SHP77 treated with DMSO at 0.1 percent for 48 hours (cell line): ENCODE measurements at places on chromosomes 7 and 10.
A peak's percentile ranks its signal among the peaks of the same experiment; 100 is the strongest.

- no peak for DNase-seq
Observed at GRCh38 chr10:132885451-132886210, 56.7 kb downstream of the CFAP46 start.

DNA sequence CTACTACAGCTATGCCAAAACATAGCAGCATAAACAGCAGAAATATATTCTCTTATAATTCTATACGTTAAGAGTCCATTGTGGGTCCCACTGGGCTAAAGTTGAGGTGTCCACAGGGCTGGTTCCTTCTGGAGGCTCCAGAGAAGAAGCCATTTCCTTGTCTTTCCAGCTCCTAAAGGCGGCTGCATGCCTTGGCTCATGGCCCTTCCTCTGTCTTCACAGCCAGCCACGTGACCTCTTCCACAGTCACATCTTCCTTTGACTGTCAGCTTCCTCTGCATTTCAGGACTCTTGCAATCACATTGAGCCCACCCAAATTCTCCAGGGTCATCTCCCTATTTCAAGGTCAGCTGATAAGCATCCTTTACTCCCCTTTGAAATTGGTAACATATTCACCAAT is 17.2 kb downstream of the NACAD start:
- DNase-seq: no peak

GRCh38 chr10:4243651-4244050 is 458.6 kb upstream of the KLF6 start:
- no peak for DNase-seq

GRCh38 chr10:111015181-111015580 is 61.6 kb upstream of the ADRA2A start:
- no peak for DNase-seq

DNA sequence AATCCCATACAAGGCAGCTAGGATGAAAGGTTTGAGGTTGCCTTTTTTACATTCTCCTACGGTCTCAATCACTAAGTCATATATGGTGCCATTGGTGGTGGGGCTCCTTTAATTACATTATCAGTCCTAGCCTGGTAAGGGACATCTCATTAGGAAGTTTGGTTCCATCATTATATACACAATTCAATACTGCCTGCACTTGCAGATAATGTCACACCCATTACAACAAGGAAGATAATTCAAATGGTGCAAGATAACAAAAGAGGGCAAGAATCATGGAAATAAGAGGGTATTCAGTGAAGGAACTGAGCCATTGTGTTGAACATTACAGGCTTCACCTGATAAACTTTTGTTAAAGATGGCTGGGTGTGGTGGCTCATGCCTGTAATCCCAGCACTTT is 1.7 kb upstream of the TMEM248 start:
- DNase-seq: no peak

DNA sequence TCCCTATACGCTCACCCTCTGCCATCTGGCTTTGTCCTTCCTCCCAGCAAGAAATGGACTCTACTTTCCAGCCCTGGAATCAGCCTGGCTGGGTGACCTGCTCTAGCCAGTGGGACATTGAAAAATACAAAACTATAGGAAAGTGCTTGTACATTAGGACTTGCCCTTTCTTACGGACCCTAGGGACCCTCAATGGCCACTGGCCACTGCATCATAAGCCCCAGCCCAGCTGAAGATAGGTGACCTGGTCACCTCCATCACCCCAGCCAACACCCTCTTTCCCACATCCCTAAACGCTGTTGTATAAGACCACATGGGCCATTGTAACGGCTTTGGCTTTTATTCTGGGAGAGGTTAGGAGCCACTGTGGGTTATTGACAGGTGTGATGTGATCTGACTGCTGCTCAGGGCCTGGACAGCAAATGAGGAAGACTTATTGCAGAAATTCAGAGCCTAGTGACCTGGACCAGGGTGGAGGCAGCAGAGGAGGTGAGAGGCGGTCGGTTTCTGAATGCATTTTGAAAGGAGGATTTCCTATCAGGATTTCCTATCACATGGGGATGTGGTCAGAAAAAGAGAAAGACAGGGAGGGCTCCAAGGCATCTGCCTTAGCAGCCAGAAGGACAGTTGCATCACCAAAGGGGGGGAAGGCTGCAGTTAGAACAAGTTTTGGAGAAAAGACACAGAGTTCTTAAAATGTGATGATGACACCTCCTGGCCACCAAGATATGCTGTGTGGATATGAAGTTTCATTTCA is 2.2 kb upstream of the LMBR1 start:
- DNase-seq: no peak

- no peak for DNase-seq
Observed at GRCh38 chr7:23216021-23216420, 30.6 kb upstream of the GPNMB start.

GRCh38 chr7:47737601-47738000 is 155.7 kb upstream of the TNS3 start:
- no peak for DNase-seq

GRCh38 chr7:38409531-38409930 is 136.1 kb upstream of the TARP start:
- DNase-seq: no peak

DNA sequence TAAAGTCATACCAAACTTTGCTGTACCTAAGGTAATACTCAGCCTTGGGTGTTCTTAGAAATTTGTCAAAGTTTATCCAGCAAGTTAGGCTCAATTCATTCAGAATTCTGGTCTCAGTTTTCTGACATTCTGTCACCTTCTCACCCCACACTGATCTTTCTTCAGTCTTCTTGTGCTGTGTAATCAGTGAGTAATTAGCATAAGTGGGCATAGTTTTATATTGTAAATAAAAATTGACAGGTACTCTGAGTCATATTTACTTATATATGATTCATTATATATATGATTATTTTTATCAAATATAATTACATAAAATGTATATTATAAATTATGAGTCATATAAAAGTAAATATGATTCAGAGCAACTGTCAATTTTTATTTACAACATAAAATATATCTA is 170.9 kb upstream of the MAGI2 start:
- no peak for DNase-seq

- no peak for DNase-seq
Observed at GRCh38 chr10:12848439-12849173, 152.9 kb downstream of the CCDC3 start.

DNA sequence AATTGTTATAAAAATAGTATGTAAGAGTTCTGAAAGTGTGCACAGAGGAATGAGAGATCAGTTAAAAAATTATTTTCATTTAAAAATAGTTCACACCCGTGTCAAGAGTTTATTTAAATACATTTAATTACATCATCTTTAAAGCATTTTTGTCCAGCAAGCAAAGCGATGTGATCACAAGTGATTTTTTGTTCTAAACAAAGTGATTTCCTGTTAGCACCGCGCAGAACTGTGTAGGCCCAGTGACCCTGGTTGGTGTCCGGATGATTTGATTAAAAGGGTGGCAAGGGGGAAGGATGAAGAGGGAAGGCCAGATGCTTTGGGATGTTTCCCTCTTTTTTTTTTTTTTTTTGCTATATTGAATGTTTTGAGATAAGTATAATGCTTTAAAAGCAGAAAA is 227.8 kb upstream of the PITRM1 start:
- no peak for DNase-seq

GRCh38 chr10:24414597-24414996 is 205.7 kb downstream of the KIAA1217 start:
- no peak for DNase-seq

DNA sequence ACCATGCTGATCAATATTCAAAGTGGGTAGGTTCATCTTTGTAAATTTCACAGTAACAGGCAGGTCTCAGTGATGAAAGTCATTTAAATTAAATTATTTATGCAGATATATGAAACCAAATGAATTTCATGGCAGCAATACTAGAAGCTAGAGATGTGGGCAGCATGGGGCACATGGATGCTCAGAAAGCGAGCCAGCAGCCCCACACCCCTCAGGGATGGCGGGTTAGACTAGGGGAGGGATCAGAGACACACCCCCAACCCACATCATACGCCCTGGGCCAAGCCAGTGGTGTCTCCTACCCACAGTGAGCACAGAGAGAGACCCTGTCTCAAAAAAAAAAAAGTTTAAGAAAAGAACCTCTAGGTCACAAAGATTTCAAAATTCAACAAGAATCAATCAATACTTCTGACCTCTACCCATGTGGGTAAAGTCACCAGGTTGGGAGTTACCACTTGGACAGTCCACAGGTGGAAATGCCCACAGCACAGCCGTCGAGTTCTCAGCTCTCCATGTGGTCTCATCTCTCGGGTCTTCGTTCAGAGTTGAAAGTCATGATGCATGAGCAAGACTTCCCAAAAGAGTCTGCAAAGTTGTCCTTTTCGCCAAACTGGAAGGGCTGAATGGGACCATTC is 79.3 kb upstream of the PPP2R2D start:
- no peak for DNase-seq

GRCh38 chr7:46566097-46566774 is 645.2 kb upstream of the IGFBP3 start:
- DNase-seq: no peak

DNA sequence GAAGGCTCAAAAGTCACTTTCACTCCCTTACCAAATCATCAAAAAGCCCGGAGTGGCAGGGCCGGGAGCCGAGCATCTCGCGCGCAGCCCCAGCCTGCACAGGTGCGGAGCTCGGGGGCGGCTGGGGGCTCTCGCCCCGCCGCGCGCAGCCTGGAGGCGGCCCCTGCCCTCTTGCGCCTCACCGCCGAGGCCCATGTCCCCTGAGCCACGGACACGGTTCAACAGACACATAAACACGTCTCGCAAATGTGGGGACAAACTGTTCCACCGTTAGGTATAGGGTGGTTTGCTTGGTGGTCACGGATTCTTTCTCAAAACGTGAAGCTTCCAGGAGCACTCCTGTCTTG is 700 bp downstream of the GSAP start:
- no peak for DNase-seq

DNA sequence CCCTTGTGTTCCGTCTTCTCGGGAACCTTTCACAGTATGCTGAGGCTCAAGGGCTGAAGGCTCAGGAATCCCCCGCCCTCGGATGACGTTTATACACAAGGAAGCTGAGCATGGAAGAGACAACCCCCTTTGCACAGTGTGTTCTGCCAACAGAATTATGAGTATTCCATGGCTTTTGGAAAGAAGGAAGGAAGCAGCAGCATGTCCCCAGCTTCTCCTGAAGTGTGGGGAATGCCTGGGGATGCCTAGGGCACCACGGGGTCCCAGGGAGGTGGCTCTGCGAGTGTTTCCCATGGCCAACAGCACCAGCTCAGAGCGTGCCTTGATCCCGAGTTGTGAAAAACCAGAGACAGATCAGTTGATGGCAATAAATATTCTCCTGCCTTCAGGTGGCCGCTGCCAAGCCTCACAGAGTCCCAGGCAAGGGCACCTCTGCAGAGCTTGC is 88.8 kb upstream of the DDC start:
- no peak for DNase-seq

- DNase-seq: no peak
Observed at GRCh38 chr10:9254353-9254752, 1199.9 kb downstream of the GATA3 start.

DNA sequence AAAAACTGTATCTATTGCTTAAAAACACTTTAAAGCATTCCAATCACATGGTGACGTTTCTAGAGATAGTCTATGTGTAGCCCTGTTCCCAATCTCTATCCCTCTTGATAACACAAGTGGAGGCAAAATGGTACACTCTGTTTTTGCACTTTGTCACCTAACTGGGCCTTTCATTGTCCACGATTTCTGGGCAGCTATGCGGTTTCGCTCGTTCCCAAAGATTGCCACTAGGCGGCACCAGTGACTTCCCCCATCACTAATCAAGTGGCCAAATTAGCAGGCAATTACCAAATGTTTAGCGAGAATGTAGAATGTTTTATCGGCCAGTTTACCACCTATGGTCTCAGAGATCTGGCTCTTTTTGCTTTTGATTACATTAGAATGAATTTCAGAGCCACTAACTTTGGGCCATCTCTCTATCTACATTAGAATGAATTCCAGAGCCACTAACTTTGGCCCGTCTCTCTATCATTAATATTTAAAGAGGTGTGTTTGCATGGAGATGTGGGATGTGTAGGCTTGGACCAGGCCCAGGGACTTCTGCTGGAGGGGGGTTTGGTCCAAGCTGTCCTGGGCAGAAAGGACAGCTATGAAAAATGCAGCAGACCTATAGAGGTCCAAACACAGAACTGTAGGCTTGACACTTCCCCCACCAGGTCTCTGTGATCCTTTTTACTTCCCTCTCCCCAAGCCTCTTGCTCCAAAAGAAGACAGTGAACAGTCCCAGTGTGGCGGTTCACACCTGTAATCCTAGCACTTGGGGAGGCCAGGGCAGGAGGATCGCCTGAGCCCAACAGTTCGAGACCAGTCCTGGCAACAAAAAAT is 90.1 kb downstream of the EPC1 start:
- DNase-seq: no peak

DNA sequence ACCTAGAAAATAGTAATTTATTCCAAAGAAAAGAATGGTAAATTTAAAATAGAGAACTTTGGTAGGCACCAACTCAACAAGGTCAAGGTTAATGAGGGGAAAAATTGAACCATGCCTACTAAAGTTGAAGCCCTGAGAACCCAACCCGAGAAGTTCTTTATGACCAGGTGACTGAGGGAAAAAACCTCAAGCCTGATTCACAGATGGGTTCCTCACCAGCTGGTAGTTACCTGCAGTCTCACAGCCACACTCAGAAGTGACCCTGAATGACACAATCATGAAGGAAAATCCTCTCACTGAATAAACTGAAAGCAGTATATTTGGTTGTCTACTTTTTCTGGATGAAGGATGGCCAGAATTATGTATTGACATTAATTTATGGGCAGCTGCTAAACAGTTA is 7.0 kb downstream of the C10orf67 start:
- no peak for DNase-seq

DNA sequence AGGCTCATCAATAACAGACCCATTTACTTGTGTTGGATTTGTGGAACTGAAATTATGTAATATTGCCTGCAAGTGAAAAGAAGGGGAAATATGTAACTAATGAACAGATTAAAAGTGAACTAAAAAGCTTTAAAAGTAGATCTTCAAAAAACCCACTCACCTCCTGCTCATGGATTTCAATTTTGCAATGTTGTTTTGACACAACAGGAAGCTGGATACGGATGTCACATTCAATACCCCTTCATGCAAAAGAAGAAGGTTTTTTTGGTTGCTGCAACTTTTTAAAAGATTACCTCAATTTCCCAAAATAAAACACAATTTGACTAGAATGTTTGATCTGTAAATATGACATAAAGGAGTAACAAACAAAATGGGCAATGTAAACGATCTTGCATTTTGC is 3.3 kb downstream of the MKI67 start:
- DNase-seq: no peak

GRCh38 chr7:18666107-18666728 is 170.7 kb downstream of the HDAC9 start:
- DNase-seq: peak; percentile 65

DNA sequence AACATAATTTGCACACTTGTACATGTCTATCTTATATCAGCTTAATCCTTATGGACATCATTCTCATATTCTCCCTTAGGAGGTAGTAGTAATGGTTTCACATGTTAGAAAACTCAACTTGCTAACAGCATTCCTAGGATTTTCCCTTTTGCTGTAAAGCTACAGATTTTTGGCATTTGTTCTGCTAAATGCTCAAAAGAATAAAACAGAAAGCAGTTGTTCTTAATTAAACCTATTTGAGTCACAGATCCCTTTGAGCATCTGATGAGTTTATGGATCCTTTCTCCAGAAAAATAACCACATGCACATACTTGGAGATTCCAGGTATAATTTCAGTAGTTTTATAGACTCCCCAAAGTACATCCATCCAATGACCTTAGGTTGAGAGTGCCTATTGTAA is 122.9 kb upstream of the BET1 start:
- DNase-seq: no peak

- DNase-seq: peak; percentile 58
Observed at GRCh38 chr10:133357285-133358161, at the start of gene FUOM. Gene FUOM, minus strand, starts transcription at chr10:133358019. Its CDS starts 12 bp downstream, at chr10:133358007.

GRCh38 chr7:55546814-55547213 is 25.5 kb downstream of the VOPP1 start:
- DNase-seq: peak; percentile 89
